Left forelimb (tissue), 1 donor: ENCODE measurements at places on chromosomes 7 and 10.

- no peak for DNase-seq
Measured at GRCh38 chr7:69193061-69193460, 405.2 kb upstream of the AUTS2 start.

GRCh38 chr7:157312941-157313340 lies 23.9 kb upstream of the DNAJB6 start:
- DNase-seq, result no peak

DNA sequence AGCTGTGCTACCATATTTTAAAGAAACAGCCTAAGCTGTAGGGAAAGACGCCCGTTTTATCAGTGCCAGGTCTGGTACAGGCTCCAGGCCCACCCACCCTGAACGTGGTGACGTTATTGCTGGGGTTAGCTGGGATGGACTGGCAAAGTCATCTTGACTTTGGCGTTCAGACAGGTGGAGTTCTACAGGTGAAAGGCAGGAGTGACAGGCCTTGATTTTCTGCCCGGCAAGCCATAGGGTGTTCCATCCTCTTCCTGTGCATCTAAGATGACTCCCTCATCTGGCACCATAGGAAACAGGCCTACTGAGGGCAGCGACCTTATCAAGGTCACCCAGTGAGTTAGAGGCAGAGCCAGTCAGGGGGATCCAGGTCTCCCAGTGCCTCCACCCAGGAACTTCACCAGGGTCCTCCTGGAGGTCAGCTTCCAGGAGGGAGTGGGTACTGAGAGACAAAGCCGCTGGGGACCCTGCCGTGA lies 41.6 kb downstream of the HK1 start:
- DNase-seq, result no peak

- DNase-seq, result no peak
Measured at GRCh38 chr7:70016044-70016770, 417.9 kb downstream of the AUTS2 start.

- no peak for DNase-seq
Measured at GRCh38 chr7:98913026-98913425, 34.7 kb downstream of the TRRAP start.

DNA sequence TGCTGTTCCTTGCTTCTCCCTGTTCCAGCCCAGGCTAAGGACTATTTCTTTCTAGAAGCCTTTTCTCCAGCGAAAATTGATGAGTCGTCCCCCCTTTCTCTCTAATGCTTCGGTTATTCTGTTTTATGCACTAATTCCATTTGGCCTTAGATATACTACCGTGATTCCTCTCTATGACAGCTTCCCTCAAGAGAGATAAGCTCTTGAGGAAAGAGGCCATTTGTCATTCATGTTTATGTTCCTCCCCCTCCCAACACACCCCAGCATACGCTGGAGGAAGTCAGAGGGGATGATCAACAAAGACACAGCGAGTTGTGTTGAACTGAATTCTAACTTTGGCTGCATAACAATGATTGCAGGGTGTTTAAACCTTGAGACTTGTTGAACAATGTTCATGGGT lies 198.8 kb downstream of the BMPER start:
- DNase-seq, result no peak

DNA sequence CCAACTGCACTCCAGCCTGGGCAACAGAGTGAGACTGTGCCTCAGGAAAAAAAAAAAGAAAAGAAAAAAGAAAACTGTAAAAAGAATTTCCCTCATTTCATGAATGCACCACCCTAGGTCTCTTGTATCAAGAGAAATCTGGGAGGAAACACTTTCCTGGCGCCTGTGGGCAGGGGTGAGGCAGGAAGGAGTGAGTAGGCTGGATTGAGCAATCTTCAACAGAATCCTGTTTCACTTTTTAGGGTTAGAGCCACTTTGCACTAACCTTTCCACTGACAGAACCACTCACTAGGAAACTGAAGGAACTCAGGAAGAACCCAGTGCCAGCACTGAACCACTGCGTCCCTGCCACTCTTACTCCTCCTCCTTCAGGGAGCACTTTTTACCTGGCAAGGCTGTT lies 282.1 kb downstream of the CCDC3 start:
- DNase-seq, result no peak

DNA sequence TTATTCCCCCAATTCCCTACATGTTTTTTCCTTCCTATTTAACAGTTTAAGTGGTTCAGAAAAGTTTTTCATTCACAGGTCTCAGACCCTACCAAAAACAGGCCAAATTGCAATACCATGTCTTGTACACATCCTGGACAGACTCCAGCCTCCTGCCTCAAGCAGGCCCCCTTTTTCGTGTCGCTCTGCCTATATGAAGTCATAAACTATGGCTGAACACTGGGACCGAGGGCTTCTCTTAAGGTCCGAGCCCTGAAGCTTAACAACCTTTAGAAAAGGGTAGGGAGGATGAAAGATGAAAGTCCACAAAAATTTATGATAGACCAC lies 1.4 kb downstream of the FBXW4 start:
- no peak for DNase-seq

DNA sequence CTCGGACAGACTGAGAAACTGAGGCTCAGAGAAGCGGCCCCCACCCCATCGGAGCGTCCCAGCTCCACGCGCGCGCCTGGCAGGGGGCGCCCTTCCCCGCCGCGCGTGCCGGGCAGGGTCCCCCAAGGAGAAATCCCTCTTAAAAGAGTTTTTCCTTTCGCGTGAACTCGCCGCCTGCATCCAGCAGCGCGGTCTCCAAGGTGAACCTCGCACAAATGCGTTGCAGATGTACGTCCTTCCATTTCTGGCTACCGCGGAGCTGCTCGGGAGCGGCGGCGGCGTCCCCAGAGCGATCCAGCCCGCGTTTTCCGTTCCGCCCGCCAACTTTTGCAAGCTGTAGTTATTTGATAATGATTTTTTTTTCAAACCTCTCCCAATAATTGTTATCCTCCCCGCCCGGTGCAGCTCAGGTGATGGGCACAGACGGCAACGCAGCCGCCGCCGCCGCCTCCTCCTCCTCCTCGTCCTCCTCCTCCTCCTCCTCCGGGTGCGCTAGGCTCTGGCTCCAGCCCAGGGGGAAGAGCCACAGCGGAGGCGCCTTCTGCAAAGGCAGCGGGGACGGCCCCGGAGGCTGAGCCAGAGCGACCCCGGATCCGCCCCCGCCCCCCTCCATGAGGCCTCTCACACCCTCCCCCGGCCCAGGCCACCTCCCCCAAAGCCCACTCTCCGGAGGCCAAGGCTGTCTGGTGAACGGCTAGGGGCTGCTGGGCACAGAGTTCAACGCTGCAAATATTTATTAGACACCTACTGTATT lies 74.0 kb upstream of the CUX1 start:
- peak; percentile 84 for DNase-seq
